ENCODE measurements at places on chromosomes 13 and 19. TPM values are rescaled to one million over a fixed set of nuclear protein-coding genes. Genes with fewer than 3 reads are reported as not detected.
A peak's percentile ranks its signal among the peaks of the same experiment; 100 is the strongest.

DNA sequence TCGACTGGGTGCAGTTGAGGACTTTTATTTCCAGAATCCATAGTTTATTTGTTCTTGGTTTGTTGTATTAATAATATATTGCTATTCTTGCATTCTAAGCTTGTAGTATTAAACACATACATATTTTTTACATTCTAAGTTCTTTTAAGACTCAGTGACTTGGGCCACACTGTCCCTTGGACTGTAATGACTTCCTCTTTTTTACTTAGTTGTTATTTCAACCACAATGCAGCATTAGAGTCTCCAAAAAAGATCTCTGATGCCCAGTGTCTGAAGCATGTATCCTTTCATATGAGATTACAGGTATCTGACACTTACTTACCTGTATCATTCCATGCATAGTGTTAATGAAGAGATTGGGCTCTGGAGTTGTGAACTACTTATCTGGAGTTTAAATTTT lies 864.9 kb upstream of the PCDH20 start:
- no peak for DNase-seq

DNA sequence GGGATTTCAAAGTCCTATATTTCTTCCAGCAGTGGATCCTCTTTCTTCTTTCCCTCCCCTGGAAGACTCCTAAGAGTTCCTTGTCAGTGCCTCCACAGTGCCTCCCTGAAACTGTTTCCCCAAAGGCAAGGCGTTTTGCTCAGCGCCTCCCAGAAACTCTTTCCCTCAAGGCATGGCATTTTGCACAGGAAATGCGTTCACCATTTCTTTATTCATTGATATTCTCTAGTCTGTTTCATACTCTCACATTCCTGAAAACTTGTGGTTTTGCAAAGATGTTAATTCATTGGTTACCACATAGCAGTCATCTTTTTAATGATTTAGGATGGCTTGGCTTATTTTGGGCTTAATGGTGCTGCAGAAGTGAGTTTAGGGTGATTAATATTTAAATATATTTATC lies 177.3 kb upstream of the SLC10A2 start:
- DNase-seq: no peak

DNA sequence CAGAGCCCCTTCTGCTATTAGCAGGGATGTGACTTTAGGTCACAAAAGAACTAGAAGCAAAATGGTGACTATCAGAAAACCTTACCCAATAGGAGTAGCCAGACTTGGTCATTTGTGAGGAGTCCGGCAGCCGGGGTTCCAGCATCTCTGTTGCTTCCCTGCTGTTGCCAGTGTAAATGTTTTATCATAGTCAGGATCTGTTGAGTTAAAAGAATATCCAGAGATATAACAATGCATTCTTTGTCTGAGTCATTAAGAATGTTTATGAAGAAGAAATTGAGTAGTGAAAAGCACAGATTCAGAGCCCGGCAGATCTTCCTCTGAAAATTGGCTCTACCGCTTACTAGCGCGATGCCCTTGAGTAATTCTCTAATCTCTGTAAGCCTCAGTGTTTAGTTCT lies 84.2 kb downstream of the COL4A2 start:
- DNase-seq: no peak

- DNase-seq: no peak
Measured at GRCh38 chr13:48819376-48819775, 156.3 kb upstream of the FNDC3A start.

DNA sequence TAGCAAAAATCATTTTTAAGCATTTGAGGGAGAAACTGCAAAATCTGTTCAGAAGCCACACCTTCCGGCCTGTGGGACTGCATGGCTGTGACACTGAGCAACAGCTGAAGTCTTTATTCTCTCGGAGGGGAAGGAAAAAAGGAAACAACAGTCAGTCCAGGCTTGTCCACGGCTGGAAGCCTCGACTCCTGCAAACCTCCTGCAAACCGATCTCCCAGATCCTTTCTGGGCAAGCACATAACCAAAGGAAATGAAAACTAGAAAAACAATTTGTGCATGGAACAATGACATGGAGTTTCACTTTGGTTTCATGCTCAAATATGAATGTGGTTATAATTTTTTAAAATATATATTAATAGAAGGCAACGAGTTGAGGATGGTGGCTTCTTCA lies 1.0 kb downstream of the COL4A1 start:
- no peak for DNase-seq

GRCh38 chr19:32101206-32101605 lies 244.2 kb upstream of the ZNF507 start:
- no peak for DNase-seq

DNA sequence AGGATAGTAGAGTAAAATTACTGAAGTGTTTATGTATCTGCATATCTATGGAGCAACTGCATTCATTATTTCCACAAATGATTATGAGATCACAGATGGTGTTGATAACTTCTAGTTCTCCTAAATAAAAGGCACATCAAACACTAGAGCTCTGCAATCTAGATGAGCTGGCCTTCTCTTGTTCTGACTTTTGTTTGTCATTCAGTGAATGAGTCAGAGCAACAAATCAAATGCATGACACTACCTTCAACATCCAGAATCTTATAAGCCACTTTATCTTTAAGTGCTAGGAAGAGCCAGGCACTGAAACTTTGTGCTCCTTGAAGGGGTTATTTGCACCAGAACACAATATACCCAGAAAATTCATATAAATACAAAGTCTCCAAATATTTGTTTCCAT lies 456.0 kb downstream of the PCDH17 start:
- DNase-seq: no peak

GRCh38 chr19:54473071-54473891 lies at the start of gene CDC42EP5:
Gene CDC42EP5 (minus strand): TSS chr19:54473296. CDS start chr19:54465547, 7,749 bp downstream.
- DNase-seq: peak; percentile 87

- DNase-seq: no peak
Measured at GRCh38 chr13:73547239-73547638, 488.4 kb downstream of the KLF5 start.

DNA sequence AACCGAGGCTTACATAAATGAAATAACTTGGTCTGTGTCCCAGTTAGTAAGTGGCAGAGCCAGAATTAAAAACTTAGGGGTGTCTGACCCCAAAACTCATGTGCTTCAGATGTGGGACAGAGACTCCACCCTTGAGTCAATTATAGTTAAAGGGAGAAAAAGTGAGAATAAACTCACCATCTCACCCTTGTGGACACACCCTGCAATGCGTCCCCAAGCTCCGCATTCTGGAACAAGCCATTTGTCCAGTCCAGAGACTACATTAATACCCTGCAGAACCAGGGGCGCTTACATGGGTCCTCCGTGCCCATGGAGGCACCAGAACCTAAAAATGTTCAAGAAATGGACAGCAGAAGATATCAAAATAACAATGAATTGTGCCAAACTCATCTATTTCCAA lies 207.0 kb upstream of the ZNF507 start:
- no peak for DNase-seq

GRCh38 chr13:86840250-86841191 lies 830.6 kb upstream of the SLITRK5 start:
- no peak for DNase-seq

The MARCHF2 gene
- total RNA-seq: 15.5 TPM

The FXYD1 gene
- 2.0 TPM for total RNA-seq

The CACNA1A gene
- total RNA-seq: 23.2 TPM

The ZNF628 gene
- 10.3 TPM for total RNA-seq

The ZNF729 gene
- total RNA-seq: not detected

Measured in type B pancreatic cell (in vitro differentiated cells).